Glutamatergic neuron (in vitro differentiated cells): ENCODE measurements at places on chromosomes 3 and 15.

GRCh38 chr3:77620009-77620408, 580.1 kb downstream of the ROBO2 start:
- no peak for DNase-seq

- DNase-seq, result no peak
Observed at GRCh38 chr3:71600646-71601288, 17.2 kb upstream of the FOXP1 start.

- DNase-seq, result no peak
Observed at GRCh38 chr3:9955611-9956352, 3.6 kb upstream of the PRRT3 start.

GRCh38 chr3:138625707-138626365, 17.3 kb downstream of the FAIM start:
- DNase-seq, result no peak

- DNase-seq, result no peak
Observed at GRCh38 chr3:8972639-8973038, 9.4 kb upstream of the RAD18 start.

- no peak for DNase-seq
Observed at GRCh38 chr15:64009241-64009640, 37.0 kb downstream of the DAPK2 start.

DNA sequence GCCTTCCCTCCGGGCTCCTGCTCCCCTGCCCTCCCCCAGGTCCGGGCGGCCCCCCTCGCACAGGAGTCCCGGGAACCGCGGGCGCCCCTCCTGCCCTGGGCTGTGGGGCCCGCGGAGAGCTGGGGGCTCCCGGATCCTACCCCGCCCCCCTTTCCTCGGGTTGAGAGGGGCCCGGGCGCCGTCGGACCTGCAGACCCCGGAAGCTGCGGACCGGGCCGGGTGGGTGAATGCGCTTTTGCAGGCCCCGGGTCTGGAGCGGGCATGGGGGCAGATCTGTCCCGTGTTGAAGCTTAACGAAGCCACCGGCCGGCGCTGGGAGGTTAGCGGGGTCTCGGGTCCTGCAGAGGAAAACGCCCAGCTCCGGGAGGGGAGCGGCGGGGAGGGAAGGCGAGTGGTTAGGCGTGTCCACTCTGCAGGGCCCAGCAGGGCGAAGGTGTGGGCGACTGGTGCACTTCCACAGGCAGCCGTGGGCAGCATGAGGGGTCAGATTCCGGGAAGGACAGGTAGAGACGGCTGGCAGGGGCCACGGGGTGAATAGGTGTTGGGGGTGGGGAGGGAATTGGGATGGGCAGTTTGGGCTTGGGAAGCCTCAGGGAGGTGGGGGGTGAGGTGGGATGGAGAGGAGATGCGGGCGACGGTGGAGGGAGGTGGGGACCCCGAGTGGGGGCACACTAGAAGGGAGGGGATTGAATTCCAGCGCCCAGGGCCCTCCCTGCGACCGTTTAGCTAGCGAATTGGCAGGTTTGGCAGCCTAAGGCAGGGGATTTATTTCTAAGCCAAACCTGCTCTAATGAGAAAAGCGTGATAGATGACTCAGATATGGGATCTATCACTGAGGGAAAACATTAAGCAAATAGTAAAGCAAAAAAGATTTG, 635 bp downstream of the CD276 start:
- DNase-seq, result peak; percentile 69

DNA sequence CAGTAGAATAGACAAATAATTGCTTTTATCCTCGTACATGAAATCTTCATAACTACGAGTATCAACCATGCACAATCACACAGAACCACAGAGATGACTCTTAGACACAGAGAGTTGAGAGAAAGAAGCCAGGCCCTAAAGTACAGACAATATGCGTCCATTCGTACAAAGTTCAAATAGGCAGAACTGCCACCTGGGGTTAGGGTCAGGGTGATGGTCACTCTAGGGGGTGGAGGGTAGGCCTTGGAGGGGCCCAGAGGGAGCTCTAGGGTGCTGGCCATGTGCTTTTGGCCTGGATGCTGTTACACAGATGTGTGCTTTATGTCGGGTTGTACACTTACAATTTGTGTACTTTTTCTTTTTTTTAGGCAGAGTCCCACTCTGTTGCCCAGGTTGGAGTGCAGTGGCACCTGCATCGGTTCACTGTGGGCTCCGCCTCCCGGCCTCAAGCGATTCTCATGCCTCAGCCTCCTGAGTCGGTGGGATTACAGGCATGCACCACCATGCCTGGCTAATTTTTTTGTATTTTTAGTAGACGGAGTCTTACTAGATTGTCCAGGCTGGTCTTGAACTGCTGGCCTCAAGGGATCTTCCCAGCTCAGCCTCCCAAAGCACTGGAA, 65.9 kb upstream of the KLF13 start:
- DNase-seq, result no peak

GRCh38 chr3:69236812-69237707, 114.7 kb upstream of the LMOD3 start:
- no peak for DNase-seq

- no peak for DNase-seq
Observed at GRCh38 chr15:67241132-67241855, 13.2 kb downstream of the AAGAB start.

- no peak for DNase-seq
Observed at GRCh38 chr3:165903885-165904630, 66.8 kb upstream of the BCHE start.

GRCh38 chr3:2540115-2540514, 441.4 kb downstream of the CNTN4 start:
- DNase-seq, result no peak

DNA sequence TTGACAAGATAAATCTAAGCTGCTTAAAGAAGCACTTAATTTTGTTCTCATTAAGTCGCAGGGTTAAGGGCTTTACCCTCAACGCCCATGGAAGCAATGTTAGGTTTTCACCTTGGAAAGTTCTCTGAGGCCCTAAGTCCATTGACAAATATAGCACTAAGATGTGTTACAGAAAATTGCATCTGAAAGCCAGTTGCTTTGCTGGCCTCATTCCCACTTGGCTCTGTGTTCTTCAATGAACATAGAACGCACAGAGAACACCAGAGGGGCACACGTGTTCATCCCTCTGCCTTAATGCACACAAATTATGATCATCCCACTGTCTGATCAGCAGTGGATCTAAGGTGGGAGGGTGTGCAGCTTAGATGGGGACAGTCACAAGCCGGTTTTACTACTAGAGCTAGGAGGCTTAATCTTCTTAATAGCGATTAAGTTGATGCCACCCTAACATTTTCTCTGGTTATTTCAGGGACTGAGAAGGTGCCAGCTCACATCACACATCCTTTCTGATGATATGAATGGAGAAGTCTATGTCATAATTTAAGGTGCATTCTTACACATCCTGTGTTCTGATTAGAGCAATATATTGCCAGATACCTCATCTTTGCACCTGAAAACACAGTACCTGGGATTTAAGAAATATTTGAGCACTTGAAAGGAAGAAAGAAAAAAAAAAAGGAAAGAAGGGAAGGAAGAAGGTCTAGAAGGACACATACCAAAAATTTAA, 224.4 kb upstream of the ICE2 start:
- no peak for DNase-seq

- no peak for DNase-seq
Observed at GRCh38 chr15:99738021-99738847, 5.0 kb upstream of the LYSMD4 start.

DNA sequence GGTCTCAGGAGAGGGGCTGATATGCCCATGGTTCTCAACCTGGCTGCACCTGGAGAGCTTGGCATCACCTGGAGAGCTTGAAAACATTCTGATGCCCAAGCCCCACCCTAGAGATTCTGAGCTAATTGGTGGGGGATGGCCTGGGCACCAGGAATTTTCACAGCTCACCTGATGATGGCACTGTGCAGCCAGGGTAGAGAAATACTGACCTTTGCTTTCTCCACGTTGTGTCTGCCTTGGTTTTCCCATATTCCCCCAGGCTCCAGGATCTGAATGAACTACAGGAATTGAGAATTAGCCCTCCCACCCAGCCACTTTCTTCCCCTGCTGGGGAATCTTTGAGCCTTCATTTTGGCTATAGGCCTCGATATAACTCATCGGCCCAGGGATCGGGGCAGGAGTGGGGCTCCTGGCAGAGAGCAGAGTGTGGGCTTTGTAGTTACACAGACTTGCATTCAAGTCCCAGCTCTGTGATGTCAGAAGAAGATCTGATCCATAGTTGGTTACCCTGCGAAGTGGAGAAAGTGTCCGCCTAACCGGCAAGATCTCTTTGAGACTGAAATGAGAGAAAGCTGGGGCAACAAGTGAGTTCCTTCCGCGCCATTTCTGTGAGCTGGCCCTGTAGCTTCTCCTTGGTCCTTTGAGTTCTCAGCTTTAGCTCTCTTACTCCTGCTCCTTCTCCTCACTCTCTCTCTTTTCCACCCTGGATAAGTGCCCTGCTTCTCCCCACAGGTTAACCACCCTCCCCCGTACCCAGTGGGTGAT, 33.1 kb upstream of the UBE2Q2 start:
- no peak for DNase-seq

- no peak for DNase-seq
Observed at GRCh38 chr15:90035095-90035839, 34.1 kb downstream of the ZNF710 start.

DNA sequence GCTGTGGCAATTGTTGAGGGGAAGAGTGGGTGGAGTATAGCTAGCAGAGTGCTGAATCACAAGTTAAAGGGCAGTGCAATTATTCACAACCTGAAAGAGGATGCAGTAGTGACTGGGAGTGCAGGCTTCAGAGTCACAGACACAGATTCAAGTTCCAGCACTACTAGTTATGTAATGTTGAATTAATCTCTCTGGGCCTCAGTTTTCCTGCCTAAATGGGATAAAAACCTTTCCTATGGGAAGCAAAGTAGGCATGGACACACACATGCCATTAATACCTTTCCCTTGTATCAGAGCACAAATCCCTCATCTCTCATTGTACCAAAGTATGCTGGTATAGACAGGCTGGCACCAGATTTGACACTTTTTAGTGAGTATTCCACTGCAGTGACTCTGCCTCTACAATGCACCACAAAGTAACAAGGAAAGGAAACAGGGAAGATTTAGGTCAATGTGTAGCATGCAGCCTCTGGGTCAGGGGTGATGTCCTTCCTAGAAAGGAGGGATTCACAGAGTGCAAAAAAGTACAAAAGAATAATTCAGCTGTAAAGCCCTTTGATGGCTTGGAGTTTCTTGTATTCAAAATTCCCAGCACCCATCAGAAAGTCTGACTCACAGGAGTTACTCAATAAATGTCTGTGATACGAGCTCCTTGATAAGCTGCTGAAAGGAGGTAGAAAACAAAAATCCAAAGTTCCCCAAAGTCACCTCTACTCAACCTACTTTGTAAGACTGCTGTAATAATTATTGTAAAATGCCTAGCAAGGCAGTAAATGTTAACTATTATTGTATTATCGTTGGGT, 507.5 kb upstream of the TGFBR2 start:
- DNase-seq, result no peak

DNA sequence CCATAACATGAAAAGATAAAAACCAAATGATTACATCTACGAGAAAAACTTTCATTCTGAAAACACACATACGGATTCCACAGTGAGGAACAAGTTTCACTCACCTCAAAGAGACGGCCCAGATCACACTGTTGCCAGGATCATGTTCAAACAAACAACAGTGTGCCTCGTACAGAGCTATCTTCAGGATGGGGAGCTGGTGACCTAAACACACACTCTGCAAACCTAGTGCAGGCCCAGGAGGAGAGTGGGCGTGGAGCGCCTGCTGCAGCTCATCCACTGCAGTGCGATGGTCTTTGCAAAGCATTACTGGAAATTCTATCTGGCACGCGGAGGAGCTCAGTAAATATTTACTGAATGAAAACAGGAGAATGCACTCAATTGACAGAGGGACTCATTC, 38.5 kb downstream of the TAMM41 start:
- no peak for DNase-seq

DNA sequence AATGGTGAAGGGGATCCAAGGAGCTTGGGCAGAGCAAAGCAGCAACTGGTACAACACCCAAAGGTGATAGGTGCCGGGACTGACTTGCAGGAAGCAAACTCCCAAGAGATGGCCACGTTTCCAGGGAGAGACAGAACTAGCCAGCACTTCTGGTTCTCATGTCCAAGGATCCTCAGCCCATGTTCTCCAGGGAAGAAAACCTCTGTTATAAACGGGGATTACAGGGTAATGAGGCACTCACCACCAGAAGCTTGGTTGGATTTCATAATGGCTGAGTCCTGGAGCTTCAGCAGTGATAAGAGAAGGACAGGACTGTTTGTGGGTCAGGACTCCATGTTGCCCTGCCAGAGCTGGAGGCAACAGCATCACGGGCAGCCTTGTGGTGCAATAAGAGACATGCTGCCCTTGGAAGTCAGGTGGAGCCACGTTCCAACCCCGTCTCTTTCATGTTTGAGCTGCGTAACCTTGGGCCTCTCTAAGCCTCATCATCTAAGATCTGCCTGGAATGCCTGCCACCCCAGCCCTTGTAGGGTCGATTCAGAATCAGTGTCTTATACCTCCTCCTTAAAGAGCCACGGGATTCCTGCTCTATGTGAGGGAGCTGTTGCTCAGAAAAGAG, 181.0 kb downstream of the ABHD5 start:
- DNase-seq, result no peak

- DNase-seq, result no peak
Observed at GRCh38 chr3:133962849-133963248, 66.9 kb downstream of the SLCO2A1 start.

DNA sequence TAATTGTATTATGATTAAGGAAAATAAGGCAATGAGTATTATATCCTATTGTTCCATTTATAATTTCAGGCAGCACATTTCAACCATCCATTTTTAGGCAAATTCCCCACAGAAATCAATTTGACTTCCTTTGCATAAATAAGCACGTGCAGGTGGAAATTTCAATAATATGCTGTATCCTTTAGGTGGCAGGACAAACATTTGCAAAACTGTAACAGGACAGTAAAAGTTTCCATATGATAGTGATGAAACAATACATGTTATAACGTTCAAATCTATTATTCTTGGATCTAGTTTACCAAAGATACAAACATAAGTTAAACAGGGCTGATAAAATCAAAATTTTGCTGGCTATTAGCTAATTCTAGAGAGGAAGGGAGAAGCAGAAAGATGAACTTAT, 8.5 kb downstream of the UACA start:
- DNase-seq, result no peak
